Omental fat pad (tissue), 4 donors: ENCODE measurements at places on chromosomes 7 and 10. TPM values are rescaled to one million over a fixed set of nuclear protein-coding genes. Genes with fewer than 3 reads are reported as not detected.

Gene MRLN
- not detected for total RNA-seq

Gene AEBP1
- 134 TPM for total RNA-seq

Gene AGAP5
- 8.8 TPM for total RNA-seq

Gene SRGN
- total RNA-seq: 481 TPM

GRCh38 chr7:7104314-7104698 lies 78.0 kb upstream of the C1GALT1 start:
- DNase-seq: no peak

DNA sequence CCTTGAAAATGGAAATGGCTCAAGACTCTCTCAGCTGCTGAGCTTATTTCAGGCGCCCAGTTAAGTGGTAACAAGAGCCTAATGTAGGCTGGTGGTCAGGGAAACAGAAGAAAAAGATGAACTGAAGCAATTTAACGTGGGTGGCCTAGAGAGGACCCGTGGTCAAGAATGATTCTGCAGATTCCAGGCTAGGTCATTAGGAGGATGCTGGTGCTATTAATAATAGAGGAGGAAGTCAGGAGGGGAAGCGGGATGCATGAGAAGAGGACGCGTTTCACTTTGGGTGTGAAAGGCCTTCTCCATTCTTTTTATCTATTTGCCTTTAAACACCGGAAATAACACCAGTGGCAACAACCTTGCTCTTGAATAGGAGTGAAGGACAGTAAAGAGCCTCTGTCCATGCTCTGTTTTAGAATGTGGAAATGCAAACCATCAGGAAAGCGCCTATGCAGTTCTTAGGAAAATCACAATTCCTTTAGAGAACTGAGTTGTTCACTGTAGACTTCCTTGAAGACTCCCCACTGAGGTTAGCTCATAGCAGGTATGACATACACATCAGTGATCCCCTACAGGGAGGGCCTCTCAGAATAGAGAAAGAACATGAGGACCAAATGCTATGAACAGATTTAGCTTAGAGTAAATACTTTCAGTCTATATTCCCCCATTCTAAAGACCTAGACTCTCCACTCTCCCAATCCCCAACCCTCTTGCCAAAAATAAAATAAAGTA lies 8.6 kb downstream of the LIPA start:
- no peak for DNase-seq

- DNase-seq: no peak
Measured at GRCh38 chr10:43322331-43322730, 49.1 kb upstream of the FXYD4 start.

- DNase-seq: no peak
Measured at GRCh38 chr7:3520206-3520605, 219.2 kb downstream of the SDK1 start.

DNA sequence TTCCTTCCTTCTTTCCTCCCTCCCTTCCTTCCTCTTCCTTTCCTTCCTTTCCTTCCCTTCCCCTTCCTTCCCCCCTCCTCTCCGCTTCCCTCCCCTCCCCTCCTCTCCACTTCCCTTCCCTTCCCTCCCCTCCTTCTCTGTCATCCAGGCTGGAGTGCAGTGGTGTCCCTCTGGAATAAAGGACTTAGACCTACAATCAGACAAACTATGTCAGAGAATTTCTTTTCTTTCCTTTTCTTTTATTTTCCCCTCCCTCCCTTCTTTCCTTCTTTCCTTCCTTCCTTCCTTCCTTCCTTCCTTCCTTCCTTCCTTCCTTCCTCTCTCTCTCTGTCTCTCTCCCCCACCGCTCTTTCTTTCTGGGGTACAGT lies 242.2 kb downstream of the GATA3 start:
- DNase-seq: no peak

DNA sequence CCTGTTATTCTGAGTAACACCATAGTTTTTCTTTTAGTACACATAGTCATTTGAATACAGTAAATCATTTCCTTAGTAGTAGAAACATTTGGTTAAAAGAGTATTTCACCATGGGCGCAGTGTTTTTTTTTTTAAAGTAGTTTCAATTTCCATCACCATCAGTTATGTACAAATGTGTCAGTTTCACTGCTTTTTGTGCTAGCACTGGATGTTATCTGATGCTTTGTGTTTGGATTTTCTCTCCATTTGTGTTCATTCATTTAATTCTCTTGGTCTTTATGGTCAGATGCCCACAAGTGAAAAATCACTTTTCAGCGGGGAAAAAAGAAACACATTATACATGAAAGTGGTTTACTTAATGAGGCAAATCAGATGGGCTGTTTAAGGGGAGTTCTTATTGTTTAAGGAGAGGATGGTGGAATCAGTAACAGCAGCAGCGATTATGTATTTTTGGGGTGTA lies 16.0 kb upstream of the HK1 start:
- DNase-seq: no peak

- DNase-seq: no peak
Measured at GRCh38 chr10:1687190-1687589, 50.1 kb downstream of the ADARB2 start.

GRCh38 chr7:40324914-40325313 lies 190.1 kb downstream of the SUGCT start:
- DNase-seq: no peak

DNA sequence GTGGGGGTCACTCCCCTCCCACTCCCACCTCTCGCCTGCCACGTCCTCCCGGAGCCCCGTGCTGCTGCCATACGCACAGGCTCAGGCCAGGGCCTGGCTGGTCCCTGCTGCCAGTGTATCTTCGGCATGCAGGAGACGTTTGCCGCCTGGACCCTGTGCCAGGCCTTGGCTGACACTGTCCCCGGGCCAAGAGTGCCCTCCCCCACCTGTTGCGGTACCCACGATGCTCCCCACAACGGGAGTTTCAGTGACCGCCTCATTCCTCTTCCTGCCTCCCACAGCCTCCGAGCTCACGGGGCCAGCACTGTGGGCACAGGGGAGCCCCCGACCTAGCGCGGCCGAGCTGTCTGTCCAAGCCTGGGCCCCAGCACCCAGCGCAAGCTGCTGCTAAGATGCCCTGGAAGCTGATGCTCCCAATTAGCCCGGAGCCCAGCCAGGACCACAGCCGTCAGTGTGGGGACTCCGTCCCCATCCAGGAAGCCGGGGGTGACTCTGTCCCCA lies 7.4 kb downstream of the TTYH3 start:
- no peak for DNase-seq

DNA sequence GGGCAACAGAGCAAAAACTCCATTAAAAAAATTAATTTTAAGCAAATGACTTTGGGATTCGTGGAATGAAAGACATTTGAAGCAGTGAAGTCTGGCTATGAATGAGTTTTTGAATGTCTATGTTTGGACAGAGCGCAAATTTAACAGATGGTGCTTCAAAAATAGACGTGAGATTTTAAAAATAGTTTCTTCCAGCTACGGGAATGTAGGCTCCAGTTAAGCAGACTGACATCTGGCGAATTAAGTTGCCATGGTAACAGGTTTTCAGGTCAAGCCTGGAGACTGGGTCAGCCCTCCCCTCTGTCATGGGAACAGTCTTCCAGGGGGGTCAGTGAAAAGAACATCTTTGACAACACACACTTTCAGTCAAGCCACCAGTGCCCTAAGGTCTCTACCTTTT lies 62.0 kb downstream of the MYOF start:
- no peak for DNase-seq

DNA sequence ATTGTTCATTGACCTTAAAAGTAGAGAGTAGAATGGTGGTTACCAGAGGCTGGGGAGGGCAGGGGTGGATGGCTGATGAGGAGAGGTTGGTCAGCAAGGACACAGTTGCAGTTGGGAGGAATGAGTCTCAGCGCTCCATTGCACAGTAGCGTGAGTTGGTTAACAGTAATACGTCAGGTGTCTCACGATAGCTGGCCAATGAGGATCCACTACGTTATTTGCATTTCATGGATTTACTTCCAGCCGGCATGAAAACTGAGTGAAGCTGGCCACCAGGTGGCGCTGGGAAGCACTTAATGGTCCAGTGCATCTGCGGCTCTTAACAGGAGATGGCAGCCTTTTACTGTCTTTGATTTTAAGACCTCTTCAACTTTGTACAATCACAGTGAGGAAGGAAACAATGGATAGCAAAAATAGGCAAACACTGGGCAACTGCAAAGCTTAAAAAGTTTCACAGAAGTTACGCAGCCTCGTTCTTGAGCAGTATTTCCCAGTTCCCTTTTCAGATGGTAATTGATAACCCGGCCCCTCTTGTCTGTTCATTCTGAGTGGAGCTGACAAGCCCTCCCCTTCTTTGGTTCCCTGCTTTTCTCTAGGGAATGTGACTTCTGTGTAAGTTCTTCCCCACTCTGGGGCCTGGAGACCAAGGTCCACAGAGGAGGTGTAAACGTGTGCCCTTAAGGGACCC lies 23.7 kb downstream of the AKR1E2 start:
- DNase-seq: peak; percentile 93

GRCh38 chr7:29620556-29620930 lies 56.9 kb downstream of the PRR15 start:
- DNase-seq: no peak

- DNase-seq: no peak
Measured at GRCh38 chr10:49700997-49701396, 21.5 kb downstream of the C10orf53 start.

- no peak for DNase-seq
Measured at GRCh38 chr7:152850420-152850819, 90.9 kb downstream of the ACTR3B start.

DNA sequence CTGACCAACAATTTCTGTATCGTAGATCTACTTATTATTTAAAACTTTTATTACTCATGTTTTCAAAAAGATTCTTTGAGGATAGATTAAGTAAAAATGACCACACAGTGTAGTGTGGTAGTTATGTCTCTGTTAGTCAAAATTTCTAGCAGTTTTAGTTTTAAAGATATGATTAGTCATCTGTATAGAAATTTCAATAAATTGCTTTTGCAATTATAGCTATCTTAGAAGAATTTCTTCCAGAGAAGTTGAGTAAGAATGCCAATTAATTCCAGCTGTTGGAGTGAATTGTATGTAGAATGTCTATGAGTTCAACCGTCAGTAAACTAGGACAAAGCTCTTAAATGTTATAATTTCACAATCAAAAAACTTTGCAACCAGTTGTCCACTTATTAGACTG lies 229.7 kb downstream of the CDK14 start:
- no peak for DNase-seq

DNA sequence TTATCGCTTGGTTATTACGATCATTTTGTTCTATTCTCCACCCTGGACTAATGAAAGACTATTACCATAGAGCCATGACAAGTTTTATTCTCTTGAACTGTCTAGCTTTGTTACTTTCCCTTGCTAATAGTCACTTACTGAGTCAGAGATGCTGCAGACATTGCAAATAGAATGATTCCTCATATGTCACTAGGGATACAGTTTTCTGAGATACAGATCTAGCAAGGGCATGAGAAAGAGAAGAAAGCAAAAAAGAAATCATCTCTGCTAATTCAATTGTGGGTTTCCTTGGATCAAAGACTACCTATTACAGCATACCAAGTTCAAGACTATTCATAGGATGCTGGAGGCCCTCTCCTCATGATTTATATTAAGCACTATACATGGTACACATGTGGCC lies 204.3 kb downstream of the MBL2 start:
- DNase-seq: no peak

DNA sequence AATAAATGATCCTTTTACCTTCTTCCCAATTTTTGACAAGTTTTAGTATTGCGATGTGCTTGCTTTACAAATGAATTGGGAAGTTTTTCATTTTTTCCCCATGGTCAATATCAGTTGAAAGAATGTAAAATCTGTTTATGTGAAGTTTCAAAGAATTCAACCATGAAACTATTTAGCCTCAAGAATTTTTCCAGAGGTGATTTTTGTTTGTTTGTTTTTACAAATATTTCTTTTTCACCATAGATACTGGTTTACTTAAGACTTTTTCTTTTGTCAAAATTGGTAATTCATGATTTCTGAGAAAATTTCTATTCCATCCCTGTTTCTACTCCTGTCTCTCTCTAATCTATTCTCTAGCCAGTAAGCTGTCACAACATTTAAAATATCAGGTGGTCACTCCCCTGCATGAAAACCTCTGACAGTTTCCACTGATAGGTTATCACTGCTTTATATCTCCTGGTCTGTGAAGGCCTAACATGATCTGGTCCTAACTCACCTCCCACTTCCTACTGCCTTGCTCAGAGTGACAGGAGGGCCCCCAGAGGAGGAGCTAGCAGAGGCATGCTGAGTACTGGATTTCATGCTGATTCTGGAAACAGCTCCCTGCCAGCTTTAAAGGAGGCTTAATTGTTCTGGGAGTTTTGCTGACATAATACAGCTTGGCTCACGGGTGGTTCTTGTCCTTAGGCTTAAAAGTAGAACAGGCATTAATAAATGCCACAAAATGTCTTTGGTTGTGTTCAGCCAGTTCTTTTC lies 7.6 kb upstream of the ARMS2 start:
- no peak for DNase-seq

DNA sequence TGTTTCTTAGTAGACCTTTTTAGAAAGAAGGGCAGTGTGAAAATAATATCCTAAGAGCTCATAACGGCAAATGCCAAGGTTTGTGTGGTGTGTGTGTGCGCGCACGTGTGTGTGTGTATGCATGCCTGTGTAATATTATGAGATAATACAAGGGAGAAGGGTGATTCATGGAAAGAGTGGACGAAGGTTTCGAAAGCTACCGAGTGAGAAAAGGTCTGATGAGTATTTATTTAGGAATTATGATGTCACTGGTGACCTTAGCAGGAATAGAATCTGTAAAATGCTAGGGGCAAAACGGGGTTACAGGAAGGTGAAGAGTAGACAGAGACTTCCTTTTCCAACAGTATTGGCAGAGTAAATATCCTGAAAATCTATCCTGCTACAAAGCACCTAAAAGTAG lies 107.3 kb downstream of the AHR start:
- DNase-seq: no peak

DNA sequence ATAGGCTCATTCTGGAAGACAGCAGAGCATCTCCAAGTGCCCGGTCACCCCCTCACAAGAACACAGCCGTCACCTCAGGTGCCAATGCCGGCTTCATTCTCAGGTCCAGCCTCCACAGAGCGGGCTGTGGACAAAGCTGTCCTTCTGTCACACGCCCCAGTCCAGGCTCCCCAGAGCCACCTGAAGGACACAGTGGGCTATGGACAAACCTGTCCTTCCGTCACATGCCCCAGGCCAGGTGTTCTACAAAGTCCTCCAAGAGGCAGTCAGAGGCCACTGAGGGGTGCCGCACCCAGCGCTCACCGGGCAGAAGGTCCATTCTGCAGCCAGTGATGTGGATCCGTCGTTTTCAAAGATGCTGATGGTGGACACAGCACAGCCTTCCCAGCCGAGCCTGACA lies 173.2 kb upstream of the PPP2R2D start:
- DNase-seq: no peak

DNA sequence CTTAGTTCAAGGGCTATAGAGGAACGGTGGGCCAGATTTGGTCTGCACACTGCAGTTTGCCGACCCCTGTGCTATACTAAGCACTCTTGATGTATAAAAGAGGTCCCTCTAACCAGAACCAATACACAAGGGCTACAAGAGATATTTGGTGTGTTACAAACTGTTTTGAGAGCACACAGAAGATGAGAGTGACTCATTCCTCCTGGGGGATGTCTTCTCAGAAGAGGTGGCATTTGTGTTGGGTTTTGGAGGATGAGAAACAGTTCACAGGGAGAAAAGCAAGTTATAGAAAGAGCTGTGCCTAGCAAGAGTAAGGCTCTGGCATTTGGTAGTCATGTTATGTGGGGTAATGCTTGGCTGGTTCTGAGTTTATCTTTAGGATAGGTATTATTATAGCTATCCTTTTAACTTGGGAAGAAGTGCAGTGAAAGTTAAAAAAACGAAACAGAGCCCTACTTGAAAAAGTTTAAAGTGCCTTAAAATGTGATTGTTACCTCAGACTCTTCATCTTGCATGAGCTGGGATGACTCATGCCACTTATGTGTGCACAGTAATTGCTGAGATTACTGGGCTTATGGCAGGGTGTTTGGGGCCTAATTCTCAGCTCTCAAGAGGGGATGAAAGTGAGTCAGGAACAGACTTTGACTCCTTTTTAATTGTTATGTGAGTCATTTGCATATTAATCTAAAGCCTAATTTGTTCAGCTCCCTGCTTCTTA lies 160.4 kb downstream of the KIF20B start:
- DNase-seq: no peak
